ENCODE measurements at places on chromosomes 2 and 18.

DNA sequence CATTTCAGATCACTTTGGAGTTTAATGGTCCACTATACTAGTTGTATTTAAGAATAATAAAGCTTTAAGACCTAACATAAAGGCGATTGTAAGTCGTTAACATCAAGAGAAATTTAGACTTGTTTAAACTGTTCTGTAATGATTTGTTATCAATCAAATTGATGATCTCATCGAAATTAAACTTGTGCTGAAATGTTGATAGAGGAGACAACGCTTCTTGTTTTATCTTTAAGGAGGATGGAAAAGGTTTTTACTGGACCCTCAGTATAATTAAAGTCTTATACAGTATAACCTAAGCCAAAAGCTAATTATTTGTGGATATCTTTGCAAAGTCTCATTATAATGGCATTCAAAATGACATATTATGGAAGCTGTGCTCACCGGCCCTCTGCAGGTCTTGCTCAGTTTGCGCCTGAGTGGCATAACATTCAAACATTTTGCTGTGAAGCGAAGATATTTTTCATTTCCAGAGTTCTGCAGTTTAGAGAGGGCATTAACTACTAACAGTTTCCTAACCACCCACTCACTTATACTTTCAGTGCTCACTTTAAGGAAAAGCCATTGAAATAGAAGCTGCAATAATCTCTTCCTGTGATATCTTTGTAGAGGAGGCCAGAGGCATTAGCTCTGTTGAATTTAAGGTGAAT, 1.4 kb upstream of the SERTAD2 start:
- peak; percentile 51 for DNase-seq

DNA sequence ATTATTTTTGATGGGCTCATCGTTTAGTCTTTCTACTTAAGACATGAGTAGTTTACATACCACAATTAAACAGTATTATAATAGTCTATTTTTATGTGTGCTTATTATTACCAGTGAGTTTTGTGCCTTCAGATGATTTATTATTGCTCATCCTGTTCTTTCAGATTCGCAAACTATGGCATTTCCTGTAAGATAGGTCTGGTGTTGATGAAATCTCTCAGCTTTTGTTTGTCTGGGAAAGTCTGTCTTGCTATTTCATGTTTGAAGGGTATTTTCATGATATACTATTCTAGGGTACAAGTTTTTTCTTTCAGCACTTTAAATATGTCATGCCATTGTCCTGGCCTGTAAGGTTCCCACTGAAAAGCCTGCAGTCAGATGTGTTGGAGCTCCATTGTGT, 101.3 kb downstream of the DNAH7 start:
- DNase-seq, result no peak

DNA sequence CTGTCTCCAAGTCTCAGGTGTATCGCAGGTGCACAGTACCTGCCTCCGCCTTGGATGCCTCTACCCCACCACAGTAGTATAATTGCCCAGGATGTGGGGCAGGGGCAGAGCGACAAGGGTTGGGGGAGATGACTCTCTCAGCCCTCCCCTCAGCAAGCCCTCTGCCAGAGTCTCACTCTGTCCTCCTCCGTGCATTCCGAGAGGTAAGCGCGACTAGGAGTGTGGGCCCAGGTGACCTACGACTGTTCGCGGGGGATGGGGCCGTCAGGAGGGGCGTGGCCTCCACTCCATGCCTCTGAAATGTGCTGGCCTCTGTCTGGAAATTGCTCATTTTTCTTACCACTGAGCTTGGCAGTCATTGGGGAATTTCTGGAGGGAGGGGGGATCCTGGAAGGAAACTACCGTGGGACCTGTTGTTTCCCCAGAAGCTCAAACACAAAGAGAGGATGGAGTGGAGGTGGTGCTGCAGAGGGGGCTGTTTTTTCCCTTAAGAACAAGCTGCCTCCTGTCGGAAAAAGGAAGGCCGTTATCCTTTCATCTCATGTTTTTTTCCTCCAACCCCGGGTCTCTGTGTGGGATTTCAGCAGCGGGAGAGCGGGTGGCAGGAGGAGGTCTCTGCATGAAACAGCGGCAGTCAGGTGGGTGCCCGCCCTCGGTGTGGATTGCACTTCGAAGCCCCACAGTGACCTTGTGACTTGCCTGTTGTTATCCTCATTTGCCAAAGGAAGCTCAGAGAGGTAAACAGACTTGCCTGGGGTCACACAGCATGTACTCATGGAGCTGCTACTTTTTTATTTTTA, 13.0 kb upstream of the RALB start:
- DNase-seq, result no peak

- no peak for DNase-seq
Measured at GRCh38 chr2:101162561-101163330, 11.6 kb upstream of the TBC1D8 start.

DNA sequence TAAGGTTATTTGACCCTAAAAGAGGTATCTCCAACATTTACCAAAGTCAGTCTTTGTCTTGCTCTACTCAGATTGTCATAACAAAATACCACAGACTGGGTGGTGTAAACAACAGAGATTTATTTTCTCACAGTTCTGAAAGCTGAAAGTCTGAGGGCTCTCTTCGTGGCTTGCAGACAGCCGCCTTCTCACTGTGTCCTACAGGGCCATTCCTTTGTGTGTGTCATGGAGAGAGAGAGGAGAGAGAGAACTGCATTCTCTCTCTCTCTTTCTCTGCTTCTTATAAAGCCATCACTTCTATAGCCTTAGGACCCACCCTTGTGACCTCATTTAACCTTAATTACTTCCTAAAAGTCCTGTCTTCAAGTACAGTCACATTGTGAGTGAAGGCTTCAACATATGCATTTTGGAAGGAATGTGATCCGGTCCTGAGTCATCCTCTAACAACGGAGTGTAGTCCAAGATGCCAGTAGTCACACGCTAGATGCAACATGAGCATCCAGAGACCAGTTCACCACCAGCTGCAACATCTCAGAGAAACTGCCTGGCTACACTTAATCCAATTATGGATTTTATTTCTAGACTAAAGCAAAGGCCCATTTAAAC, 130.2 kb downstream of the CD226 start:
- DNase-seq, result no peak

DNA sequence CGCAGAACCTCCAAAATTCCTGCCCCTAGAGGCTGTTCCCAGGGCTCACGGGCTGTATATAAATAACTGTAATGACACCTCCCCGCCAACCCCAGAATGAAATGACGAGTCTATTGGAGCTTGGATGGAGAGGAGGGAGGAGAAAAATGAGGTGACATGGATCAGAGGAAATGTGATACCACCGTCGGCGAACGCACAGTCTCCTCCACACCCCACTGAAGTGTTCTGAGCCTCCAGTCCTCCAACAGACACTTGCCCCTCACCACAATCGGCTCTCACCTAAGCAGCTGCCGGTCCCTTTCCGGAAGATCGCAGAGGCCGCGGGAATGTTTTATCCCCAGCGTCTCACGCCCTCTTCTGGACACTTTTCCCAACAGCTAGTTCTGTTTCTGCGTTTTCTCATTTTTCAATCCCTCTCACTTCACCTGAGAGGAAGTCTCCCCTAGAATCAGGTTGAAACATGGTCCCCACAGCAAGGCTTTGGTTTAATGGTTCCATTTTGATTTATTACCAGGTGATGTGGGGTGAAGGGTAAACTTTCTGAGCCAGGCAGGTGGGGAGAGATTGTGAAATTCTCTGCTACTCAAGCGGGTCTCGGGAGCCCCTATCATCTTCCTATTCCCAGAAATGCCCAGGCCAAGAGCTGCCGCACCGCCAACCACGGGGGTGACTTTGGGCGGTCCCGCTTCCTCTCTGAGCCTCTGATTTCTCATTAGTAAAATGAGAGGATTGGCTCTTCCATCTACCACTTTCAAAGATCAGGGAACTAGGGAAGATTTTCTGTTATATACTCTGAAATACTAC, 9.1 kb upstream of the MYO5B start:
- DNase-seq, result no peak
